ENCODE measurements at places on chromosomes 2 and 18. TPM values are rescaled to one million over a fixed set of nuclear protein-coding genes. Genes with fewer than 3 reads are reported as not detected.
A peak's percentile ranks its signal among the peaks of the same experiment; 100 is the strongest.

DNA sequence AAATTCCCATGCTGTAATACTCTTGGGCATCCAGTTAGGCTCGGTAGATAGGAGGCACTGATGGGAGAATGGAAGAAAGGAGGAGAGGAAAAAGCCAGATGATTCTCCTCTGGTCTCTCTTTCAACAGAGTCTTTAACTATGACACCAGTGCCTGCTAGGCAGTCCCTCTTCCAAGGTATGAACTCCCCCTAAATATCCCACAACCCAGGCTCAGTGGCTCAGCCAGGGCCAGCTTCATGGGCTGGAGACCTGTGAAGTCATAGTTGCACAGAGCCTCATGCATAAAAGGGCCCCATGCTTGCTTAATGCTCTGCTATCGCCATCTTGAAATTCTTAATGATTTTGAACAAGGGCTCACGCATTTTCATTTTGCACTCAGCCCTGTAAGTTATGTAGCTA, 869.2 kb upstream of the GCFC2 start:
- H3K4me1 ChIP-seq, result no peaks in the 10 kb centered on the region
- no peaks in the 10 kb centered on the region for H3K36me3 ChIP-seq
- no peak overlapping the region for H3K4me3 ChIP-seq
- H3K27ac ChIP-seq, result no peak overlapping the region

- no peaks in the 10 kb centered on the region for H3K4me1 ChIP-seq
- no peaks in the 10 kb centered on the region for H3K27me3 ChIP-seq
- H3K27ac ChIP-seq, result no peak overlapping the region
- no peak for DNase-seq
These were observed 412.3 kb downstream of the RNF144A start for GRCh38 chr2:7329465-7329864.

DNA sequence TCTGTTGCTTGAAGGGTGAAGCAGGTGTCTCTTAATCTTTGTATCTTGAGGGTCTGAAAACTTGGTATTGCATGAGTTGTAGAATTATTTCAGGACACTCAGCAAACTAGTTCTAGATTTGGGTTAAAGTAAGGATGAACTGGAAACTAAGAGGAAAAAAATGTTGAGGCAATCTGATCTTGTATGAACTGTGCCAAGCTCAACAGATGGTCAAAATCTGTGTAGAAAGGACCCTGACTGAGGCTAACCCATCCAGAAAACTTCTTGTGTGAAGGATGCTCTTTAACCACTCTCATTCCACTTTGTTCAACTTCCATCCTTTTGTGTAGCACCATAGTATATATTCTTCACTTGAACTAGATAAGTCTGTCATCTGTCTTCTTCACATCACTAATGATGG, 861.7 kb downstream of the SLC4A3 start:
- no peaks in the 10 kb centered on the region for H3K27me3 ChIP-seq
- H3K4me3 ChIP-seq, result no peak overlapping the region
- H3K27ac ChIP-seq, result no peak overlapping the region
- DNase-seq, result no peak

- no peak overlapping the region for H3K4me3 ChIP-seq
- H3K4me1 ChIP-seq, result no peaks in the 10 kb centered on the region
- no peaks in the 10 kb centered on the region for H3K36me3 ChIP-seq
- H3K27me3 ChIP-seq, result no peaks in the 10 kb centered on the region
These were observed 77.0 kb upstream of the CNGA3 start for GRCh38 chr2:98269274-98269673.

The ZSWIM2 gene
- total RNA-seq, result not detected

GRCh38 chr2:111636905-111637304, 247.1 kb downstream of the ANAPC1 start:
- H3K27me3 ChIP-seq, result no peaks in the 10 kb centered on the region
- H3K36me3 ChIP-seq, result no peaks in the 10 kb centered on the region
- H3K4me1 ChIP-seq, result no peaks in the 10 kb centered on the region
- H3K27ac ChIP-seq, result no peak overlapping the region
- no peak for DNase-seq

DNA sequence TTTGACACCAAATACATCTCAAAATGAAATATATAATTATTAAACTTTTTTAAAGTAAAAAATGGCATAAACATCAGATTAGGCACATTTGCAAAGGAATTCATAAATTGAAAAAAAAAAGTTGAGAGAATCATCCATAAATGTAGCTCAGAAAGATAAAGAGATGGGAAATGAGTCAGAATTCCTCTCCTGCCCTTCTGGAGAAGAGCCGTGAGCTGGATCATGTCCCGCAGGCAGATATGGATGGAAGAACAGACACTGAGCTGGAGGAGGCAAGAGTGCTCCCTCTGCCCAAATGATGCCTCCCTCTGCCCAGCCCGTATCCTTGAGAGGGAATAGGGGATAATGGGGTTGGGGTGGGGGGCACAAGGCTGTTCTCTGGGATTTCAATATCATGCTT, 190.9 kb downstream of the TFCP2L1 start:
- no peaks in the 10 kb centered on the region for H3K27me3 ChIP-seq
- H3K27ac ChIP-seq, result no peak overlapping the region
- no peak overlapping the region for H3K4me3 ChIP-seq
- no peaks in the 10 kb centered on the region for H3K36me3 ChIP-seq

GRCh38 chr2:151157000-151157735, 104.5 kb downstream of the RBM43 start:
- H3K27me3 ChIP-seq, result no peaks in the 10 kb centered on the region
- H3K4me3 ChIP-seq, result no peak overlapping the region
- no peak for DNase-seq
- no peaks in the 10 kb centered on the region for H3K4me1 ChIP-seq

DNA sequence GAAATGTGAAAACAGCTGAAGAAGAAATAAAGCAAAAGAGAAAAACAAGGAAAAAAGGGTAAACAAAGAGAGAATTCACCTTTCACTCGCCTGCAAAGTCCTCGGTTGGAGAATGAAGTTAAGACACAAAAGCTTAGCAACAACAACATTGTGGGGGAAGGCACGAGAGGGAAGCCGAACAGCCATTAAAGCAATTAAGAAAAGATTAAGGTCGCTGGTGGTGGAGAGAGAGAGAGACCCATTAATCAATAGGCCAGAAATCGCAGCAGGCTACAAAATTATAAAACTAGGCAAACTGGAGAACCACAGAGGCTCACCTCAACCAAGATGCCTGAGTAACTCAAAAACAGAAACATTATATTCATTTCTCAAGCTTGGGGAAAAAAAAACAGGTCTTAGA, 120.0 kb upstream of the SIX3 start:
- no peaks in the 10 kb centered on the region for H3K36me3 ChIP-seq
- H3K27me3 ChIP-seq, result peaks cover 3% of the 10 kb centered on the region
- H3K4me3 ChIP-seq, result no peak overlapping the region

DNA sequence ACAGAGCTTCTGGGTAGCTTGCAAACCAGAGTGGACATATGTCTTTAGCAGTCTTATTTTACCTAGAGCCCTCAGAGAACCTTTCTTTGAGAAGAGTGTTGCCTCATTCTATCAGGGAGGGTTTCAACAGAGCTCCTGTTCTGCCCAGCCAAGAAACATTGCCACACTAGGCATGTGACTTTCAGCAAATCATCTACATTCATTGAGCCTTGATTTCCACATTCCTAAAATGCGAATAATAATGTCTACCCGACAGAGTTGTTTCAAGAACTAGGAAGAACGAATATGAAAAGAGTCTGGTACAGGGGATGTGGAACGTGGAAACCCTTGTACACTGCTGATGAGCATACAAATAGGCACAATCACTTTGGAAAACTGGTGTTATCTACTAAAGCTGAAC, 7.8 kb upstream of the PRKAG3 start:
- H3K4me1 ChIP-seq, result no peaks in the 10 kb centered on the region
- H3K4me3 ChIP-seq, result no peak overlapping the region
- H3K36me3 ChIP-seq, result no peaks in the 10 kb centered on the region
- DNase-seq, result no peak
- no peak overlapping the region for H3K27ac ChIP-seq
- no peaks in the 10 kb centered on the region for H3K27me3 ChIP-seq

GRCh38 chr2:11683966-11684365, 14.0 kb upstream of the NTSR2 start:
- H3K27me3 ChIP-seq, result no peaks in the 10 kb centered on the region
- H3K4me3 ChIP-seq, result no peak overlapping the region
- no peaks in the 10 kb centered on the region for H3K36me3 ChIP-seq
- no peak for DNase-seq

DNA sequence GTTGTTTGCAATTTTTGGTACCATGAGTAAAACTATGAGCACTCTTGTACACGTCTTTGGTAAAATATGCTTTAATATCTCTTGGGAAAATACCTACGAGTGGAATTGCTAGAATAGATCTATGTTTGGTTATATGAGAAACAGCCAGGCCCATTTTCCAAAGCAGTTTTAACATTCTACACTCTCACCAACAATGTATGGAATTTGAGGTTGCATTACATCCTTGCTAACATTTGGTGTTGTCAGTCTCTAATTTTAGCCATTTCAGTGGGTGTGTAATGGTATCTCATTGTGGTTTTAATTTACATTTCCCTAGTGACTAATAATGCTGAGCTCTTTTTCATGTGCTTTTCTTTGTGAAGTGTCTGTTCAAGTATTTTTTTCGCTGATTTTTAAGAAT, 118.9 kb upstream of the TCF4 start:
- H3K27me3 ChIP-seq, result no peaks in the 10 kb centered on the region
- H3K27ac ChIP-seq, result no peak overlapping the region
- no peaks in the 10 kb centered on the region for H3K36me3 ChIP-seq
- H3K4me1 ChIP-seq, result no peaks in the 10 kb centered on the region

- H3K4me3 ChIP-seq, result no peak overlapping the region
- H3K27me3 ChIP-seq, result no peaks in the 10 kb centered on the region
- H3K27ac ChIP-seq, result no peak overlapping the region
These were observed 38.6 kb upstream of the GPAT2 start for GRCh38 chr2:96073170-96073775.

The NTSR2 gene
- total RNA-seq, result 9.1 TPM

- no peaks in the 10 kb centered on the region for H3K36me3 ChIP-seq
- DNase-seq, result no peak
- H3K27me3 ChIP-seq, result no peaks in the 10 kb centered on the region
- no peak overlapping the region for H3K4me3 ChIP-seq
- no peak overlapping the region for H3K27ac ChIP-seq
- no peaks in the 10 kb centered on the region for H3K4me1 ChIP-seq
These were observed 39.2 kb downstream of the DPYSL5 start for GRCh38 chr2:26887151-26887550.

The CHRNG gene
- not detected for total RNA-seq

DNA sequence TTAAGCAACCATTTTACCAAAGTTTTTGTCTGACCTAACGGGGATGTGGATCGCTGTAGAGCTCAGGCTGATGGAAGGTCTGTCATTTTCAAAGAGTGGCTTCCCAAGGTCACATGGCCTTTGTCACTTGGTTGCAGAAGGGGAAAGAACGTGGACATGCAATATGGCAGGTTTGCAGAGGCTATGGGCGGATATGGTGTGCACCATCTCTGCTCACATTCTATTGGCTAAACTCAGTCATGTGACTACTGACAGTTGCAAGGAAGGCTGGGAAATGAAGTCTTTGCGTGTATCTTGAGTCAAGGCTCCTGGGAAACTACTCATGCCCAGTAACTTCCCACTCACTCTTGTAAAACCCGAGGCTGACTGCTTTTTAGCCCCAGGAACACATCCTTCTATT, 96.8 kb downstream of the ST6GAL2 start:
- no peak overlapping the region for H3K27ac ChIP-seq
- no peak overlapping the region for H3K4me3 ChIP-seq
- H3K27me3 ChIP-seq, result no peaks in the 10 kb centered on the region
- no peaks in the 10 kb centered on the region for H3K4me1 ChIP-seq
- no peaks in the 10 kb centered on the region for H3K36me3 ChIP-seq

- H3K27me3 ChIP-seq, result no peaks in the 10 kb centered on the region
- H3K27ac ChIP-seq, result no peak overlapping the region
- H3K4me1 ChIP-seq, result no peaks in the 10 kb centered on the region
These were observed 93.5 kb upstream of the PARD3B start for GRCh38 chr2:204451766-204452165.

DNA sequence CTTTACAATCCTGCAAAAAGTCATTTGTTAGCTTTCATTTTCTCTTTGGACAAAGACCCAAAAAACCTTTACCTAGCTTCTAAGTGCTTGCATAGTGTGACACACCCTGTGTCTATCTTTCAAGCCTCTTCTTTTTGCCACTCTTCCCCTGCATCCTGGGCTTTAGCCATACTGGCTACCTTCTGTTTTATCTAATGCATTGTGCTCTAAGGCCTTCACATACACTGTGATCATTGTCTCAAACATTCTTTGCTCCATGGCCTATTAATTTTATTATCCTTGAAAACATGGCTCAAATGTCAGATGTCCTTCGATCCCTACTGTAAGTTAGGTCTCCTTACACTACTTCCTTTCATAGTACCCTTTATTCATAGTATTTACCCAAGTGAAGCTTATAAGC, 84.4 kb downstream of the PIK3C3 start:
- no peaks in the 10 kb centered on the region for H3K4me1 ChIP-seq
- no peak overlapping the region for H3K27ac ChIP-seq
- no peaks in the 10 kb centered on the region for H3K27me3 ChIP-seq
- H3K36me3 ChIP-seq, result no peaks in the 10 kb centered on the region
- H3K4me3 ChIP-seq, result no peak overlapping the region

The GCA gene
- 23.4 TPM for total RNA-seq

The CD8B2 gene
- not detected for total RNA-seq

DNA sequence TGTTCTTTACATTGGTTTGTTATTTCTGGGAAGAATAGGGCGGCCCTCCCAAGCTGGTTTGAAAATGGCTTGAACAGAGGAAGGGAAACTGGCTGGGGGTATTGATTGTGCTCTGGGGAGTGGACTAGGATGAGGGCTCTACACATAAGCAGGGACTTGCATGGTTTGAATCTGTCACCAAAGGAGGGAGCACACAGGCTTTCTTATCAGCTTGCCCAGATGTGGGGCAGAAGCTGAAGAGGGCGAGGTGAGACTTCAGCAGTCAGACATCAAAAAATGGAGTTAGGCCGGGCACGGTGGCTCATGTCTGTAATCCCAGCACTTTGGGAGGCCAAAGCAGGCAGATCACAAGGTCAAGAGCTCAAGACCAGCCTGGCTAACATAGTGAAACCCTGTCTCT, 7.2 kb upstream of the RAB12 start:
- no peaks in the 10 kb centered on the region for H3K36me3 ChIP-seq
- DNase-seq, result peak; percentile 0
- H3K4me1 ChIP-seq, result no peaks in the 10 kb centered on the region
- H3K4me3 ChIP-seq, result no peak overlapping the region

- H3K27ac ChIP-seq, result no peak overlapping the region
- H3K27me3 ChIP-seq, result no peaks in the 10 kb centered on the region
- no peak overlapping the region for H3K4me3 ChIP-seq
- no peaks in the 10 kb centered on the region for H3K36me3 ChIP-seq
- H3K4me1 ChIP-seq, result peaks cover 15% of the 10 kb centered on the region
These were observed 7.0 kb downstream of the USP34 start for GRCh38 chr2:61463769-61464475.

DNA sequence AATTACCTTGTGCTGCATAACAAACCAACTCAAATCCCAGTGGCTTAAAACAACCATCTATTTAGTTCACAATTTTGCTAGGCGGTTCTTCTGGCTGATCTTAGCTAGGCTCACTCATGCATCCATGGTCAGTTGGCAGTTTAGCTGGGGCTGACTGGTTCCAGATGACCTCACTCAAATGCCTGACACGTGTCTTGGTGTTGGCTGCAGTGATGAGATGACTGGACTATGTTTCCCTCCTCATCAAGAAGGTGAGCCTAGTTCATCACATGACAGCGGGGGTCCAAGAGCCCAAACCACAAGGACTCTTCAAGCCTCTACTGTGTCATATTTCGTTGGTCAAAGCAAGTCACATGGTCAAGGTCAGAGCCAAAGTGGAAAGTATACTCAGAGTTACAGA, 42.7 kb upstream of the ACTR3 start:
- H3K36me3 ChIP-seq, result no peaks in the 10 kb centered on the region
- DNase-seq, result no peak

The ZAP70 gene
- 2.1 TPM for total RNA-seq

- no peak overlapping the region for H3K4me3 ChIP-seq
- H3K4me1 ChIP-seq, result no peaks in the 10 kb centered on the region
- H3K27me3 ChIP-seq, result no peaks in the 10 kb centered on the region
- no peak overlapping the region for H3K27ac ChIP-seq
- no peaks in the 10 kb centered on the region for H3K36me3 ChIP-seq
These were observed 37.9 kb upstream of the TTR start for GRCh38 chr18:31553800-31554199.

All from adrenal gland (tissue), 19 donors.